ENCODE measurements at places on chromosomes 5 and 9.

DNA sequence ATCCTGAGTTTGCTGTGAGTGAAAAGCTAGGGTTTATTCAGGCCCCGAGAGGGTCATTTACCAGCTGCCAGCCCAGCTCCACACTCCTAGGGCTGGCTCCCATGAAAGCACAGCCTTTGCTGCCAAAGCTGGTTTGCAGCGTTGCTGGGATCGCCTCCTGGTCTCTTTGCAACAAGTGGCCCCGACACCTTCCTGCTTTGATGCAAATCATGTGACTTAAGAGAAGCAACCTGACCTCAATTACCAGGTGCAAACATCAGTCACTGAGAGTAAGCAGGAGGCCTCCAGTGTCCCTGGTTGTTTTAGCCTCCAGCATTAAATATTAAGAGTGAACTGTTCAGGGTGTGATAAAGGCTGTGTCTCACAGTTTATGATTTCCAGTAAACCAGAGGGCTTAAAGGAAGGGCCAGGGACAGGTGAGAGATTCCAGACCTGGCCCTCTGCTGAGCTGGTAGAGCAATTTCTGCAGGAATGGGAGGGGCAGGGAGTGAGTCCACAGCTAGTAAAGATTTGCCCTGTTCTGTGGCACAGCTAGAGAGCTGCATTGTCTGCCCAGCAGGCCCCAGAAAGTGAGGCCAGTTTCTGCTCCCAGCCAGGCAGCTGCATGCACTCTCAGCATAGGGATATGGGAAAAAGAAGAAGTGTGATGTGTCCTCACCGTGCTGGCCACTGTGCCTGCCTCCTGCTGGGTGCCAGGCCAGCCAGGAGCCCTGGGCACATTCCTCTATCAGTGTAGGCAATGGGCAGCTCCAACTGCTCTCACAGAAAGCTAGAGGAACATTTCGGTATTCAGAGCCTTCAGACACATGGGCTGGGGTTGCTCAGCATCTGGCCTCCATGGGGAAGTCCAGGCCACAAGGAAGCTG lies 58.0 kb downstream of the SLC22A5 start:
- DNase-seq = peak; percentile 49

GRCh38 chr5:73032635-73033034 lies 76.8 kb downstream of the FCHO2 start:
- DNase-seq = no peak

DNA sequence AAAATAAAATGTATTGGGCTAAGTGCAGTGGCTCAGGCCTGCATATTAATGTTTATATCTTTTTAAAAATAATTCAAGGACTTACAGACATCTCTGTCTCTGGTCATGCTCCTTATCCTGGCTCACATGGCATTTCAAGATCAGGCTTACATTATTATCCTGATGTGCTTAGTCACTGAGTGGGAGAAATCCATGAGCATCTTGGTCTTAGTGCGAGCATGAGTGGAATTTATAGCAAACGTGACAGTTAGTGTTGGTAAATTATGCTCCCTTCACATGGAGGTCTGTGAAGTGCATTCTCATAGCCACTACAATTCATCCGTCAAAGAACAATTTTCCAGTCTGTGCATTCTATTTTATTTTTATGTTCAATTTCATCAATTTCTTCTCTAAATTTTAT lies 237.8 kb upstream of the EDIL3 start:
- DNase-seq = no peak

DNA sequence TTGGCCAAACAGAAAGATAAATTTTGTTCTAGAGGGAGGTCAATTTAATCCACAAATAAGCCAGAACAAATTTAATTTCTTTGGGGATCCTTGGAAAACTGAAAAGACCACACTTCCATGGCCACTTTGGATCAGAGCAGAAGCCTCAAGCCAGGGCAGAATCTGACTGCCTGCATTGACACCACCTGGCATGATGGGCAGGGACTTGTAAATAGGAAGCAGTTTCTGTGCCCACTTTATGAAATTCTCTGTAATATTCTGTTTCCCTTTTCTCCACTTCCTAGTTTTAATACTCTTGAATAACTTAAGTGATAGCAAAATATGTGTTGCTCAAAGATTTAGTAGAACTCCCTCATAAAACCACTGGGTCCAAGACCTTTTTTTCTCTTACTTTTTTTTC lies 6.7 kb upstream of the TMEM252 start:
- no peak for DNase-seq

DNA sequence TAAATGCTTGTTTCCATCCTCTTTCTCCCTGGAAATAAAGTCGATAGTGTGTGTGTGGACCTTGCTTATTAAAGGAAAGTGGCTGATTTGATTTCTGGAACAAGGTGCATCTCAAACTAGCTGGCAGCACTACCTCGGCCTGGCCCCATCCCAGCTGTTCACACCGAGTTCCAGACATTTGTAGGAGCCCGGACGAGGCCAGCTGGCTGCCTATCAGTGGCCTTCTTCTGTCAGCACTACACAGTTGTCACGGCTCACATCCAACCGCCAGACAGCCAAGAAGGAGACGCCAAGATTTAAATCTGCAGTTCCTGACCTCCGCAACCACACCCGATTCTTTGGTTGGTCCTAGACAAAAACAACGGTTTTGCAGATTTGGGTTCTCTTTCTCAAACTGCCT lies 63.6 kb downstream of the PALM2AKAP2 start:
- no peak for DNase-seq

DNA sequence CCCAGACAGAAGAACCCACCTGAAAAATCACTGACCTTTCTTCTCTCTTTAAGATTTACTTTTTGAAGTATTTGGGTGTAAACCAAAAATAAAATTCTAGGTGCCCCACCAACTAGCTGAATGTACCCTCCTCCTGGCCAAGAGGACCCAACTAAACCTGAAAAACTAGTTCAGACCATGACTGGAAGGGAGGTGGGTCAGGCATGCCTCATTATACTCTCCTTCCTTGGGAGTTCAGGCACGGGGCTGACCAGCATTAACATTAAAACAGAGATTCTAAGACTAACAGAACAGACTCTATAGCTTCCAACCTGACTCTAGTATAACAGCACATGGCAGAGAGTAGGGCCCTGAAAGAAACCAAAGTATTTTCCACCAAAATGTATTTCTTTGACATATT lies 61.4 kb downstream of the CERT1 start:
- no peak for DNase-seq

GRCh38 chr5:74239261-74239660 lies 401.3 kb downstream of the ENC1 start:
- no peak for DNase-seq

GRCh38 chr9:136695435-136695895 lies 8.2 kb upstream of the AGPAT2 start:
- no peak for DNase-seq

- no peak for DNase-seq
These were observed 262.7 kb downstream of the YTHDC2 start for GRCh38 chr5:113776168-113776567.

DNA sequence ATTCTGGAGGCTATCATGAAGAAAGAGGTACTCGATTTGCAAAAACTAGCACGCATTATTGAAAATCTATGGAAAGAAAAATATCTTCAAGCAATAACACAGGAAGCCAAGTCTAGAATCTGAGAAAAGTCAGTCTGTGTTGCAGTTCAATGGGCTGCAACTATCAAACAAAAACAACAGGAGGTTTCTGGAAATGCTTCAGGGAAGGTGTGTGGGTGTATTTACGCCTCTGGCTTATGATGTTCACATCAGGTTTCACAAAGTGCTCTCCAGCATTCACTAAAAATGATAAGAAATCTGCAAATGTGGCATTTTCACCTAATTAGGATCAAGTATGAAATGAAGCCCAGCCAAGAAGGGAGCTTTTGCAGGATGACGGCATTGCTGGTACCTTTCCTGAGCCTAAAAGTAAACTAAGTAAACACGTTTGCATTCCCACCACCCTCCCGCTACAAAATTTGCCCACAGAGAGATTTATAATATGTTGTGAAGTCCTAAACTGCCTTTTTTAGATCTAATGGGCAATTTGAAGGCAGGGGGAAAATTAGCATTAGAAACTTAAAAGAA lies 146.4 kb downstream of the GABRB2 start:
- no peak for DNase-seq

- DNase-seq = no peak
These were observed 28.8 kb downstream of the AHRR start for GRCh38 chr5:350355-350754.

GRCh38 chr5:181163487-181164075 lies 16.2 kb downstream of the OR2V2 start:
- DNase-seq = no peak

DNA sequence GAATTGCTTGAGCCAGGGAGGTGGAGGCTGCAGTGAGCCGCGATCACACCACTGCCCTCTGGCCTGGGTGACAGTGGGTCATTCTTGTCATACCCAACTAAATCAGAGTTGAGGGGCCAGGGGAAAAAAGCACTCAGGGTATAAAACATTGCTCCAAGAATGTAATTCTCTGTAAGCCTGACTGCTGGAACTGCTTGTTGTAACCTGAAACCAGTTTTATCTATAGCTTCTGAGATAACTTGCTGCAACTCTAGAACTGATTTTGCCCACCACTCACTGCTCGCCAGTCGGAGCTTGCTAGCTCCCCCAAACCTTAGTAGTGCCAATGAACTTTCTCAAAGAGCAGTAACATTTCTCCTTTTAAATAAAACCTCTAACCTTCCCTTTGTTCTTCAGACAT lies 9.6 kb upstream of the MSH3 start:
- DNase-seq = no peak

DNA sequence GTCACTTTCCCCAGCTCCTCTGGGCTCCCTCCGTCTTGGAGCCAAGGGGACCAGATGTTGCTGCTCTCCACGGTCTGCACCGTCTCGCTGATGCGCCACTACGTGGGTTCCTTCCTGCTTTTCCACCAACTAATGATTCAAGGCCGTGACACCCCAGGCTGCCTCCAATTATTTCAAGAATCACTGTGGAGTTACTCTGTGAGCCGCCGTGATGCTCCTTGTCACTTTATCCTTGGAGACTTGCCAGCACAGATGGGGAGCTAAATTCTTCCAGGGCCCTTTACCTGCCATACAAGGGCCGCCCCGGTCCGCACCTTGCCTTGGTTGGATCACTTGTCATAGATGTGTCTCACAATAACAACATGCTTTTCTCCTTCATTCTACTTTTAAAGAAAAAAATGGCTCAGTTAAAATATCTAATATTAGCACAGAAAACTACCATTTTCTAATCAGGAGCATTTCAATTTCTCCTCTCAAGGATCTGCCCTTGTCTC lies 202.0 kb downstream of the FSTL4 start:
- no peak for DNase-seq

- no peak for DNase-seq
These were observed 9.6 kb downstream of the MAPK9 start for GRCh38 chr5:180282281-180282680.

DNA sequence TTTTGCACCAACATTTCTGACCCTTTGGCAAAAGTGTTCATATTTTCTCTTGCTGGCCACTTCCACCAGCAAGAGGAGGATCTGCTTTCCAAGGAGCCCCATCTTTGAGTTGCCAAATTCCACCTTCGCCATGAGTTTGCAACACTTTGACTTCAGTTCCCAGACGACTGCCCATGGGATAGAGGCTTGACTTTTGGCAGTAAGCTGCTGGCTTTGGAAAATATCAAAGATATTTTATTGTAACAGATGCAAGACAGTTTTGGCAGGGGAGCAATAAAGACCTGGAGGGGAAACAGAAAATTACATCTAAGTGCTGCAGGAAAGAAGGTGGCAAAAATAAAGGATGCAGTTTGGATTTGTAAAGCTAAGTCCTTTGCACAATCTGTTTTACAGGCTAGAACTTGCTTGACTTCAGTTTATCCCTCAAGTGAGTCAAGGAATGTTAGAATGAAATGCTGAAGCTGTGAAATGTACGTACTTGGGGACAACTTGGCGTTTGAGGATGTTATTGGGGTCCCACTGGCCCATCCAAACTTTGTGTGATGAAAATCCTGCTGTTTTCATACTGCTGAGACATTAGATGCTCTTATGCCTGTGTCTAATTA lies 232.9 kb downstream of the GOLPH3 start:
- no peak for DNase-seq

GRCh38 chr9:87725900-87726709 lies at the start of gene CTSL:
CTSL (plus strand) TSS chr9:87726119; CDS start chr9:87727604, 1,485 bp downstream.
- DNase-seq = peak; percentile 9

DNA sequence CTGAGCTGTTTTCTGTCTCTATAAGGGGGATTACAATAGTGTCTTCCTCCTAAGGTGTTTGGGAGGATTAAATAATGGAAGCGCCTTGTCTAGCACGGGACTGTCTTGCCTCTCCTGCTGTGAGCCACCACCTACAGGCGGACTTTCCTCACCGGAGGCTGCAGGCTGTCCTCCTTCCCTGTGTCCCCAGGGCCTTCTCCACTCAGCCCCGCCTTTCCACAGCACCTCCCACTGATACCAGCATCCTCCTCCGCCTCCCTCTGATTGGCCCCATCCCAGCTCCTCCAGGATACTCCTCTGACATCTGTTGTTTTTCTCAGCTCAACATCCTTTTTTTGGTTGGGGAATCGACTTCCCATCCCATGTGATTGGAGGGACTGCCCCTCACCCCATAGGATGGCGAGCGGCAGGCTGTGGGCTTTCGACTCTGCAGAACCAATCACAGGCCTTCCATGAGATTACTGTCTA lies 851 bp upstream of the ZDHHC12 start:
- no peak for DNase-seq

GRCh38 chr5:150517272-150518152 lies 9.6 kb downstream of the NDST1 start:
- no peak for DNase-seq

DNA sequence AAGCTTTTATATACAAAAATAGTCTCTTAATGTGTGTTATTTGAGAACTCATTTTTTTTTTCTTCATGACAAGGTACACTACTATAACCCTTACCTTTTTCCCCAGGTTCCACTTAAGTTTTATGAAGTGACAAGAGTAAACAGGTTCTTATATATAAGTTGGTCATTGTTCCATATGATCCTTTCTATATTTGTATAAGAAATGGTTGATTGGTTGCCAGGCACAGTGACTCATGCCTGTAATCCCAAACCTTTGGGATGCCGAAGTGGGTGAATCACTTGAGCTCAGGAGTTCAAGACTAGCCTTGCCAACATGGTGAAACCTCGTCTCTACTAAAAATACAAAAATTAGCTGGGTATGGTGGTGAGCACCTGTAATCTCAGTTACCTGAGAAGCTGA lies 108.3 kb downstream of the PCSK1 start:
- no peak for DNase-seq

GRCh38 chr9:136385015-136385414 lies 11.5 kb upstream of the CARD9 start:
- DNase-seq = no peak

GRCh38 chr5:119312403-119312802 lies 43.4 kb upstream of the TNFAIP8 start:
- no peak for DNase-seq
